ENCODE measurements at places on chromosomes 12 and 14. TPM values are rescaled to one million over a fixed set of nuclear protein-coding genes. Genes with fewer than 3 reads are reported as not detected.

The COX6A1 gene
- 494 TPM for total RNA-seq

The CDCA3 gene
- 50.0 TPM for total RNA-seq

The GPRC5D gene
- total RNA-seq: not detected

The FSCB gene
- not detected for total RNA-seq

The MORN3 gene
- 1.0 TPM for total RNA-seq

The LLPH gene
- 46.5 TPM for total RNA-seq

The KCNJ8 gene
- not detected for total RNA-seq

The P2RX7 gene
- 3.4 TPM for total RNA-seq

The JAG2 gene
- 1.3 TPM for total RNA-seq

The PDZRN4 gene
- total RNA-seq: not detected

The RPGRIP1 gene
- total RNA-seq: not detected

The GUCY2C gene
- not detected for total RNA-seq

The INF2 gene
- 64.9 TPM for total RNA-seq

The MYO1H gene
- total RNA-seq: not detected

The LRRC10 gene
- not detected for total RNA-seq

The POLR3B gene
- total RNA-seq: 14.5 TPM

The CPNE6 gene
- total RNA-seq: not detected

The NPFF gene
- total RNA-seq: not detected

The IFNG gene
- total RNA-seq: 502 TPM

The PLCZ1 gene
- total RNA-seq: not detected

The IL31 gene
- 2.0 TPM for total RNA-seq

The HOXC5 gene
- total RNA-seq: not detected

The C1R gene
- 0.84 TPM for total RNA-seq

The LRRIQ1 gene
- total RNA-seq: not detected

The TPPP2 gene
- not detected for total RNA-seq

The NEDD1 gene
- 48.1 TPM for total RNA-seq
